ENCODE measurements at places on chromosomes 5 and 9.

GRCh38 chr5:173963182-173963838 lies 25.7 kb upstream of the C5orf47 start:
- no peak for DNase-seq

DNA sequence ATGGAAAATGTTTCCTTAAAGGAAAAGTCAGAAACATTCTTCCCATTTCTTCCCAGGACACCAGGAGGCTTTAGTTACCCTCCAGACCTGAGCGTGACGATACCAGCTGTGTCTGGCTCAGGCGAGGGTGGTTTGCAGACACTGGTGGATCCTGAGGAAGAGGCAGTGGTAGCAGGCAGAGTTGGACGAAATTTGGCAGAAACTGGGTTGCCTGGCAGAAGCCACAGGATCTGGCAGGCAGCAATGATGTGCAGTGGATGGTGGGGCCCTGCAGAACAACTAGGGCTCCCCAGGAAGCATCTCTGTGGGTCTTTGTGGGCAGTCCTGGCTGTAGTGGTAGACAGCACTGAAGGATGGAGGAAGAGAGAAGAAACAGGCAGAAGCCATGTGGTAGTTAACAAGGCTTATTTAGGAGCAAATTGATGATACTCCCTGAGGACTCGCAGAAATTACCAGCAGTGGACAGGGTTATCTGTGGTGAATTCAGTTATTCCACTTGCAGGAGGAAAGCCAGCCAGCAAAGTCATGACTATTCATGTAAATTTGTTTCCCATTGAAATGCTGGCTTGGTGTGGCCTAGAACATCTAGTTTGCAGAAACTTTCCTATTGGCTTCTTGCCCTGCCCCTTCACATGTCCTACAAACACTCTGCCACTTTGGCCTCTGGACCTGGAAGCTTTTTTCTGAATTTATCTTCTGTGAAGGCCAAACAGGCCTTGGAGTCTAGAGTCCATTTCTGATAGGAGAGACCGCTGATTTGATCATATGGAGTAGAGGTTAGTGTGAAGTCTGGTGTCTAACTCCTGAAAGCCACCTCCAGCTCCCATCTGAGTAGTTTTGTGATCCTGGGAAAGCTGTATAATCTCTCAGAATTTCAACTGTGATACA lies 212.0 kb downstream of the DMRT2 start:
- no peak for DNase-seq

GRCh38 chr5:15215056-15215455 lies 284.9 kb upstream of the FBXL7 start:
- DNase-seq, result no peak

- no peak for DNase-seq
Observed at GRCh38 chr5:16579142-16579847, 37.5 kb downstream of the RETREG1 start.

DNA sequence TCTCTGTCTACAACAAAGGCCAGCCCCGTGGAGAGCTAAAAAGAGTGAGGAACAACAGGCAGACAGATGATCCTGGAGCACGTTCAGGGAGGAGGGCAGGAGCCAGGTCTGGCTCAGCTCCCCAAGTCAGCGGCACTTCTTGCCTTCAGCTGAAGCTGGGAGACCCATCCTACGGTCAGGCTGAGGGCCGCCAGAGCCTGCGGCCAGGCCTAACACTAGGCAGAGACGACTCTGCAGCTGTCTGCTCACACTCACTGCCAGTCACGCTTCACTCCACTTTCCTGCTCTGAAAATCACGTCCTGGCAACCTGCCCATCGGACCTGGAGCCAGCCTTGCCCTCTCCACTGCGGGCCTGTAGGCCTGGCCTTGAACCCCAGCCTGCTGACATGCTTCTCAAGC lies 160.9 kb upstream of the LHFPL2 start:
- DNase-seq, result no peak

DNA sequence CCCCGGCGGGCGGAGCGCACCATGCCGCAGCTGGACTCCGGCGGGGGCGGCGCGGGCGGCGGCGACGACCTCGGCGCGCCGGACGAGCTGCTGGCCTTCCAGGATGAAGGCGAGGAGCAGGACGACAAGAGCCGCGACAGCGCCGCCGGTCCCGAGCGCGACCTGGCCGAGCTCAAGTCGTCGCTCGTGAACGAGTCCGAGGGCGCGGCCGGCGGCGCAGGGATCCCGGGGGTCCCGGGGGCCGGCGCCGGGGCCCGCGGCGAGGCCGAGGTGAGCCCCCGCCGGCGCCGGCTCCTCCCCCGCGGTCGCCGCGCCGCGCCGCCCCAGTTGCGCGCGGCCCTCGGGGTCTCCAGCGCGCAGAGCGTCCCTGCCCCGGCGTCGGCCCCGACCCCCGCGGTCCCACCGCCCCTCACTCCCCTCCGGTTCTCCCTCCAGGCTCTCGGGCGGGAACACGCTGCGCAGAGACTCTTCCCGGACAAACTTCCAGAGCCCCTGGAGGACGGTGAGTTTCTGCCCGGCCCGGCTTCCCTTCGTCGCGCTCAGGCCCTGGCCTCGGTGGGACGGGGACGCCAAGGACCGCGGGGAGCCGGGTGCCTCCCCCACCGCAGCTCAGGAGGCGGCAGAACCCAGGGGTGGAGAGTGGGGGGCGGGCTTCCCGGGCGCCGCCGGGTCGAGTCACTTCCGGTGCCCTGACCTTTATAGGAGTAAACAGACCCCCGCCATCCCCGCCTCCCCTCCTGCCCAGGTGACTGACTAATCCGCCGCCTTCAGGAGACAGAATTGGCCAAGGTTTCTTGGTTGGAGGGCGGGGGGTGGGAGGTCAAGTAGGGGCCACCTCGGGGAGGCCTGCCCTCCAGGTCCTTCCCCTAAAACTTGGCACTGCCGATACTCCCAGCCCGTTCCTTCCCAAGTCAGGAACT lies 665 bp downstream of the TCF7 start:
- DNase-seq, result peak; percentile 65

DNA sequence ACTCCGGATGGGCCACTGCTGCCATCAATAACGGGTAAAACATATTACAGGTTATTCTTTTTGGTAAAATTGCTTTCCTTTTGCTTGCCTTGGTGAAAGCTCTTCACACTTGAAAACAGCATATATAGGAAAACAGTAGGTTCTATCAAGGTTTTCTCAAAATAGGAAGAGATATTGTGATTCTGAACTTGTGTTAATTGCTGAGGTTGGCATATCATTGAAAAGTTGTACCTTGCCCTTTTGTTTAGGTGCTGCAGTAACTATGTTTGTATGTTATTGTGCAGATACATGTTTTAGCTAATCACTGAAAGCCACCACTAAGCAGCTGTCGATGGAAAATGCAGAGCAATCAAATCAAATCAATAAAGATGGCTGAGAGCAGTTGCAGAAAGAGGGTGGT lies 78.0 kb upstream of the C6 start:
- no peak for DNase-seq

DNA sequence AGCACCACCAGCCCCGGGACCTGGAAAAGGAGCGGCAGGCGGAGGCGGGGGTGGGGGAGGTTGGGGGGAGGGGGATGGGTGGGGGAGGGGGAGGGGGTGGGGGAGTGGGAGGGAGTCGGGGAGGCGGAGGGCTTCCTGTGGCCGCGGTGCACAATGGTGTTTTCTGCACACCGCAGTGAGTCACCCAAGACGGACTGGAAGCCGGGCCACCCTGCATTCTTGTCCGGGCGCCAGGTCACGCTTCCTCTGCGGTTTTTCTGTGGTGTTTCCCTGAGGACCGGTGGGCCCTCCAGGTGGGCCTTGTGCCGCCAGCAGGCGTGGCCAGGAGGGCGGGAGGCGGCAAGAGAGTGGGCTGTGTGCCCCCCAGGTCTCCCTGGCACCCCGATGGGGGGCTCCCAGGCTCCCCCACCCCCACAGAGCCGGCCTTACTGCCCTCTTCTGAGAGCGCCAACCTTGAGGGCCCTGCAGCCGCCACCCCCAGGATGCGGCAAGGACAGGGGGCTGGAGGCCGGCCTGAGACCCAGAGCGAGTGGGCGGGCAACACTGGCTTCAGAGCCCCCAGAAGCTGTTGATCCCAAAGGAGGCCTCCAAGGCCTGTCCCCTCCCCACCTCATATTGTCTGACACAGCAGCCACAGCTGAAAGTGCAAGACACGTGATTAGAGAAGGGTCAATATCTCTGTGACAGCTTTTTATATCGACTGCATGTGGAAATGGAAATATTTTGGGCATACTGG lies 11.1 kb downstream of the EXD3 start:
- DNase-seq, result no peak

GRCh38 chr9:75921391-75922127 lies 31.1 kb downstream of the PCSK5 start:
- DNase-seq, result no peak

GRCh38 chr9:92934321-92934720 lies 13.0 kb upstream of the FGD3 start:
- DNase-seq, result no peak

GRCh38 chr5:5572010-5572865 lies 149.8 kb downstream of the ICE1 start:
- no peak for DNase-seq

DNA sequence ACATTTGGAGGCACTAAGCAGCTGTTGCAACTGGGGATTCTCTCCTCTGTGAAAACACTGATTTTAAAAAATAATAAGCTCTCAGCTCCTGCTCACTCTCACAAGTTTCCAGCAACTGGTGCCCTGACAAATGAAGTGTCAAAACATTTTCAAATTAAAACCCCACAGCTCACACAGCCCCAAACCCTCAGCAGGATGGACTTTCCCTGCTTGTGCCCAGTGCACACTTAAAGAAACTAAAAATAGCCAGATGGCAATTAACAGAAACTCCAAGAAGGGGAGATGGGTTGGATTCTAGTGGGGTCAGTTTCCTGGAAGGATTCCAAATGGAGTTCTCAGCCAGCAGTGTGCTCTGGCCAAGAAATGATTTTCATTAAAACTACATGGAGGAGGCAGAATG lies 163.0 kb upstream of the PUM3 start:
- no peak for DNase-seq

DNA sequence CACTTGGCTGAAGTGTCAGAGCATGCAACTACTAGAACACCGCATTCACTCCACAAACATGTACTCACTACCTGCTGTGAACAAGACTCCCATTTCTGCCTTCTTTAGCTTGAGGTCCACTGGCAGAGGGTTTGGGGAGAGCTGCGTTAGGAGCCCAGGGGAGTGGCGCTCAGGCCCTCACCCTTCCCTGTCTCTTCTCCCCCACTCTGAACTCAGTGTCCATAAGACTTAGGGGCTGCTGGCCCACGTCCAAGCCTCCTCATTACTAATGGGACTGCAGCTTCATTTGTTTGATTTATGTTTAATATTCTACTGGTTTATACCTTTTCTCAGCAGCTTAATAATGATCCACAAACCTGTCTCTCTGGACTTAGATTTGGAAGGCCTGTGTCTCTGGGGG lies 70.9 kb downstream of the HSPA4 start:
- DNase-seq, result no peak

DNA sequence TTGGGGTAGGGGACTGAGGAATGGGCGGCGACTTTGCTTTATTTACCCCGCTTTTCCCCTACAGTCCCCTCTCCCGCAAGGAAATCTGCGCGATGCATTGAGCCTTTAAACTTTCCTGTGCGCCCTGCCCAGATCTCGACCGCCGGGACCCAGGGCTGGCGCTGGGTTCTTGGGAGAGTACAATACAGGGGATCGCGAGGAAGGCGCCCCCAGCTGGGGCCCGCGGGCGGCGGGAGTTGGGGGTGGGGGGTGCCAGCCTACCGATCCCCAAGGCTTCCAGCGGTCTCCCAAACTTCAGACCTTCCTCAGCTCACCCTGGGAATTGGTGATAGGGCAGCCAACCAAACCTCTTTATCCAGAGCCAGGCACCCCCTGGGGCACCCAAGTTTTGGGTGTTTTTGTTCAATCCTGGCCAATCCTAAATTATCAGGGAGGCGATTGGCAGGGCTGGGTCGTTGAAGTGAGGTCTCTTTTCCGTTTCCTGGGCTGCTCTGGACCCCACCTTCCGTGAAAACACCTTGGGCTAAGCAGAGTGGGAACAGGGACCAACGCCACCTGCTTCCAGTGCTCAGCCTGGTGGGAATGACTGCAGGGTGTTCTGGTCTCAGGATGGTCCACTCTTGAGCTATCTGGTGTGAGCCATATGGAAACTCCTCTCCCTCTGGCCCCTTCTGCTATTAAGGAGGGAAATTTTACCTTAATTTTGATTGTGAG lies 51.4 kb upstream of the DAB2IP start:
- DNase-seq, result no peak

- no peak for DNase-seq
Observed at GRCh38 chr5:131679911-131680310, 44.9 kb upstream of the RAPGEF6 start.

- no peak for DNase-seq
Observed at GRCh38 chr9:106771608-106772007, 91.4 kb upstream of the ZNF462 start.

DNA sequence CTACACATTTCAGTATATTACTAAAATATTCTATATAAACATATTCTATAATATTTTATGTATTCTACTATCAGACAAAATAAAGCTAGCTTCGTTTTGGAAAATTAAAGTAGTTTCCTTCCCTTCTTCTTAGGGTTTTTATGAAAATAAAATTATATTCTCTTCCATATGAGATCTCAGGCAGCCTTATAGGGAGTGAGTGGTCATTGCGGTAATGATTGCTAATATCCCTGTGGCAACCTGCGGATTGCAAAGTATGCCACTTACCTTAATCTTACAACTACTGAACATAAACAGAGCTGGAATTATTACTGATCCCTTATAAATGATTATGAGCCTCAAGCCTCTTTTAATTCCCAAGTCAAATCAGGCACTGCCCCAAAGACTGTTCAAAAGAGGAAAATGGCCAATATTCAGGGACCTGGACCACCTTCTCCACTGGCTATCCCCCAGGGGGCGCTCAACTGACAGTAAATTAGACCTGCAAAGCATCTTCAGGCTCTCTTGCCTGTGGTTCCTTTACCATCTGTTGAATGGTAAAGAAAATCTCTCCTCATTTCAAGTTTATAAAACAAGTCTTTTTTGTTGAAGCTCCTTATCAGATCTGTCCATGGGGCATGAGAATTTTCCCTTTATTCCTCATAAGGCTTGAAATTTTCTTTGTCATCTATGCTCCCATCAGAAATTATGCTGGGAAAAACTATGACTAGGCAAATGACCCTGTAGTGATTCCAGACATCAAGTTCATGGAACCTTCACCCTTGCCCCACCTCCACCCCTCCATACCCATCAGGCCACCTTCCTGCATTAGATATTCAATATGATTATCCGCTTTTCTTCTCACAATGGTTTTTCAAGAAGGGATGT lies 163.9 kb downstream of the CEMIP2 start:
- DNase-seq, result peak; percentile 66

- no peak for DNase-seq
Observed at GRCh38 chr5:146399481-146399880, 47.7 kb upstream of the TCERG1 start.

Data from stimulated activated CD4-positive, alpha-beta T cell treated with anti-CD3 and anti-CD28 coated beads, TNF-alpha, amount 100 ng/mL, for 1 hour (primary cell).